ENCODE measurements at places on chromosomes 16 and 17. TPM values are rescaled to one million over a fixed set of nuclear protein-coding genes. Genes with fewer than 3 reads are reported as not detected.

TSPOAP1 gene
- 51.5 TPM for total RNA-seq

SAMD14 gene
- total RNA-seq, result 0.50 TPM

SNAI3 gene
- 13.4 TPM for total RNA-seq

SYT17 gene
- not detected for total RNA-seq

SPNS2 gene
- total RNA-seq, result 4.0 TPM

All from activated CD8-positive, alpha-beta T cell treated with anti-CD3 and anti-CD28 coated beads, Interleukin-2, amount 10 ng/mL, durations not matched to agents 7 days and 5 days (primary cell).